ENCODE measurements at places on chromosomes 6 and 20.
A peak's percentile ranks its signal among the peaks of the same experiment; 100 is the strongest.

DNA sequence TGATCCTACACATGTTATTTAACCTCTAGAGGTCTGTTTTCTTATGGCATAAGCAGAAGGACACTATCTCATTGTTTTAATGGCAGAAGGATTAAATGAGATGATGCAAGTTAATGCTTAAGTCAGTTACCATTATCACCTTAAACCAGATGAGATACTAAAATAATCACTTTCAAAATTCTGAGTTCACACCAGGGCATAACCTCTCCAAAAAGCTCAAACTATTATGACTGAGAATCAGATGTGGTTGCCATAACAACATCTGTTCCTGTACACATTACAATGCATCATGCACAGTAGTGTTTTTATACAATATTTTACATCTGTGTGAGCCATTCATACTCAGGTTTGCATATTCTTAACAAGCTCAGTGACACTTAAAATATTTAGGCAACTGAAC is 10.2 kb downstream of the ADNP start:
- peak; percentile 58 for DNase-seq

GRCh38 chr20:36214684-36215256 is 21.5 kb upstream of the AAR2 start:
- peak; percentile 17 for DNase-seq

GRCh38 chr6:124967444-124967843 is 5.2 kb downstream of the RNF217 start:
- DNase-seq, result no peak

GRCh38 chr20:6430381-6430780 is 307.6 kb upstream of the FERMT1 start:
- no peak for DNase-seq

- no peak for DNase-seq
Observed at GRCh38 chr6:14730654-14731053, 515.2 kb upstream of the JARID2 start.

- DNase-seq, result no peak
Observed at GRCh38 chr6:100923481-100924165, 42.5 kb upstream of the ASCC3 start.

DNA sequence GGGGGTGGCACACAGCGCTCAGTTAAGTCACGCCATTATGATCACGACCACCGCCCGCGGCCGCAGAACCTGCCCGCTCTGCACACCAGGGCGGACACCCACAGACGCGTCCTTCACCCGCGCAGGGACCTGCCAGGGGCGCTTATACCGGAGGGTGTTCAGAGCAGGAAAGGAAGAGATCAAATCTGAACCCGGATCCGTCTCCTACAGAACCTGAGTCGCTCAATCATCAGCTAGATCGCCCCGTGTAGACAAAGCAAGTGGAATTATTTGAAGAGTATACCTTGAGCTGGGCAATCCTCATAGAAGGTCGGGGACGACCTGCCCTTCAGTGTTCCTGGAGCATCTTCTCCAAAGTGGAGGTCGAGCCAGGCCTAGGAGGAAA is 14.4 kb upstream of the ZNF217 start:
- DNase-seq, result no peak

DNA sequence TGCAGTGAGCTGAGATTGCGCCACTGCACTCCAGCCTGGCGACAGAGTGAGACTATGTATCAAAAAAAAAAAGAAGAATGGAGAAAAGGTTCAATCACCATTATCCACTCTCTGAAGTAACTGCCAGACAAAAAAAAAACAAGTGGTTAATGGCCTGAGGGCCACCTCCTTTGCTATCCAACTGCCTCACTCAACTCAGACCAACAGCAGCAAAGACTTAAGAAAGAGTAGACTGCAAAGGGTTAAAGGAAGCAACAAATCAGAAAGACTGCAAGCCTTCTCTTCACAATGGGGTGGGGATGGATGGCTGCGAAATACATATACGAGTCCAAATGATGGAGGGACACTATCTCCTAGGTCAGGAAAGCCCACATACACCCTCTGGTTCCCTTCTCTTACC is 3.2 kb downstream of the NFS1 start:
- no peak for DNase-seq

- DNase-seq, result no peak
Observed at GRCh38 chr6:159935633-159936032, 33.2 kb upstream of the IGF2R start.

DNA sequence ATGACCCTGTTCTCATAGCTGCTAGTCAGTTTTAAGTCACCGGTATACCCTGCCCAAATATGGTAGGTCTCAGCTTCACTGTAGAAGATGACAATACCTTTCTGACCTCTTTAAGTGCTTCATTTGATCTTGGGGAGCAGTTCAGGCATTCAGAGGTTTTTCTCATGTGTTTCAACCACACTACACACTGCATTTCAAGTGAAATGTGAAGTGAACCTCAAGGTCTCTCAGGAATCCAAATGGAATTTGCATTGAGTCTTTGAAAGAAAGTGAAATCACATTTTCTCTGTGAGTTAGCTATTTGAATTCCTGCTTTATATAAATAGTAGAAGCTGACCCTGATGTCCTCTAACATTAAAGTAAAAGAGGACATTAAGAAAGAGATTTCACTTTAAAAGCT is 461.6 kb downstream of the ADGRB3 start:
- DNase-seq, result no peak

GRCh38 chr6:107719160-107719559 is 105.0 kb downstream of the SCML4 start:
- DNase-seq, result no peak

GRCh38 chr6:169936355-169936975 is 185.0 kb downstream of the ERMARD start:
- DNase-seq, result no peak

DNA sequence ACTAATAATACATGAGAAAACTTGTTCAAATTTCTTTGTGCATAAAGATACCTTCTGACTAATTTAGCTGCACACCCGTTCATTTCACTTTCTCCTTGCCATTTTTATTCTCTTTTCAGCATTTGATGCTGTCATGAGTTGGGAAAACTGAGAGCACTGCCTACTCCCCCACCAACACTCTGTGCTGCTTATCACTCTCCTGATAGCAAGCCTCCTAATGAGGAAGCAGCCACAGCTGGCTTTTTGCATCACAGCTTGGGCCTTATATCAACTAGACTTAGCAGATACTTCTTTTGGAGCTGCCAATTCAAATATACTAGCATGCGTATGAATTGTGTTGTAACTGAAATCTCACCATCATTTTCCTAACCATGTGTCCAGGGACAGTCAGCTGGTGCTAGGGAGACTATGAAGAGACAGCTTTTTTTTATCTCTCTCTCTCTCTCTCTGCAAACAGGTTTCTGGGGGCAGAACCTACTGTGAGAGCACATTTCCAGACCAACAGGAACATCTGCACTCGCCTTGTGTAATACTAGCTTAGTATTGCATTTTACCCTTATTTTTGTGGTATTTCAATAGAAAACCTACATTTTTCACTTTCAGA is 699.0 kb downstream of the KHDRBS2 start:
- DNase-seq, result no peak

DNA sequence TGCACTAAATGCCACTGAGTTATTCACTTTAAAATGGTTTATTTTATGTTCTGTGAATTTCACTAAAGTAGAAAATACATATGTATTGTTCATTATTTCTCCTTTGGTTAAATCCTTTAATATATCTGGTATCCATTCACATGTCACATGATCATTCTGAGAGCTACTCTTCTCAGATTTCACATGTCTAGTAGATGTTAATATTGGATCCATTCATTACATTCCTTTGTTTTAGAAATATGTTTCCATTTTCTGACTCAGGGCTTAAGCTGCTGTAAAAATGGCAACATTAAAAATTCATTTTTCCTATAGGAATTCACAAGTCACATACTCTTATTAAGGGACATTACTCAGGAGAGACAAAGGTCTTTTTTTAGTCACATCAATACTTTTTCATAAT is 205.4 kb downstream of the ZFAND3 start:
- no peak for DNase-seq

DNA sequence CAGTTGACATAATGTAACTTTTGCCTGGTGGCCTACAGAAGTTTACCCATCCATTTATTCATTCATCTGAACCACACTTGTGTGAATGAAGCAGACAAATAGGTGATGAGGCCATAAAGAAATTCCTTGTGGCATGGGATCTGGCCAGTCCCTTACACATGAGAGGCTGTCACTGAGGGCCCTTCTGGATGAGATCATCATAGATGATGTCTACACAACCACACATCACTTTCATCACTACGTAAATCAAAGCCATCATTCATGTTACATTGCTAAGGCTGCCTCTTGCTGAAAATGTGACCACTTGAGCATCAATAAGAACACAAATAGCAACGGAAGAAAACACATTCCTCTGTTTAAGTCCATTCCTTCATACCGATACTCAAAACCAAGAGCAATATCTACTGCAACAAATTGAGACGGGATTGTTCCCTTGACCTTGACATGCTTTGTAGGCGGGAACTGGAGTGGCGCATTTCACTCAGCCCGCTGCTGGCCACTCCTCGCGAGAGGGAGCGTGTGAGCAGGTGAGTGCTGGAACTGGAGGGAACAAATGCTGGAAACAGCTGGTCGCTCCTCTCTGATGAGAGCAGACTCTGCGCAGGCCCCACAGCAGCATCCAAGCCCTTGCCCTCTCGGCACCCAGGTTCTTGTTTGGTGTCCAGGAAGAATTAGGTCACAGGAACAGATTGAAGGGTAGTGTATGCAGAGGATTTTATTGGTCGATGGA is 49.3 kb downstream of the FAM50B start:
- DNase-seq, result no peak

- peak; percentile 97 for DNase-seq
Observed at GRCh38 chr20:2470423-2471193, at the start of gene SNRPB. SNRPB (minus strand) TSS chr20:2470789; CDS start chr20:2470690, 99 bp downstream.

DNA sequence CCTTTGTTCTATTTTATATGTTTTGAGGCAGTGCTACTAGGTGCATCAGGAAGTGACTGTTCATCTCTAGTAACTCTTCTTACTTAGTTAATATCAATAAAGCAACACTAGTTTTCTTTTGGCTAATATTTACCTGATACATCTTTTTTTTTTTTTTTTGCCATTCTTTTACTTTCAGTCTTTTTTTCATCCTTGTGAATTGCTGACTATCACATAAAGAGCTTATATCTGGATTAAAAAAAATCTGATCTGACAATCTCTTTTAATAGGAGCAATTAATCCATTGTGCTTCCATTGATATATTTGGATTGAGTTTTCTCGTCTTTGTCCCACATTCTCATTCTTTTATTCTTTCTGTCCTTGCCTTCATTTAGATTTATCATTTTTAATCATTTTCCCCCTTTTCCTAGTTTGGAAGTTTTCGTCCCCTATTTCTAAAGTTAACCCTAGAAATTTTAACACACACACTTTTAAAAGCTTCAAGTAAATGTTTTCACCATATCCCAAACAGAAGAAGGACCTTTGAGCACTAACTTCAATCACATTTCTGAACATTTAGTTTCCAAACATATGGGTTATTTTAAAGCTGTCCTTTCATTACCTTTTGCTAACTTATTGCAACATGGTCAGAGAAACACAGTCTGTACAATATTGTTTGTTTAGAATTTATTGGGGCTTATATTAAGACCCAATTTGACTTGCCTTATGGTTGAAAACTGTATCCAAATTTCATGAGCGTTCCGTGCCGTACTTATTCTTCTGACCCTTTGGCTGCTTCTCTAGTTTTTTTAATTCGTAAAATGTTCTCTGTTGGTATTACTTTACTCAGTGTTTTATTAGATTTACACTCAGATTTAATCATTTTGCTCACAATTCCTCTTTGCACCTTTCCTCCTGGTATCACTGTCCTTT is 63.0 kb downstream of the SYCP2L start:
- no peak for DNase-seq

DNA sequence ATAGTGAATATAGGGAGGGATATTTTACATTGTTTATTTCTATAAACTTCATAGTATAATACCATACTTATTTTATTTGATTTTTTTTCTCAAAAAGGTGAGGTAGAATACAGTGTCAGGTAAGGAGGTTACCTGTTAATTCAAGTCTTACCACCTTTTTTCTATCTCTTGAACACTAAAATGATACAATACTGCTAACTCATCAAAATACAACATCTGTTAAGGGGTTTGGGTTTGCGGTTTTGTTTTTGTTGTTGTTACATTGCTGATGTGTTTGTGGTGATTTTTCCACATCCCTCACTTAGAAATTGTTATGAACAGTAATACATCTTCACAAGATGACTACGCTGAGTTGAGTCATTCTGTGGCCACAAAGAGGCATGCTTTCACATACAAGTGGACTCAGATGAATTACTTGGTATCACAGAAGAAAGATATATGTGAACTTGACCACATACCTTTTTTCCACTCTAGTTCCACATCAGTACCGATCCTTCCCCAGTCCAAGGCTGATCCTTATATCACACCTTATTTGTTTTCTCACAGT is 139.4 kb upstream of the ID4 start:
- no peak for DNase-seq

DNA sequence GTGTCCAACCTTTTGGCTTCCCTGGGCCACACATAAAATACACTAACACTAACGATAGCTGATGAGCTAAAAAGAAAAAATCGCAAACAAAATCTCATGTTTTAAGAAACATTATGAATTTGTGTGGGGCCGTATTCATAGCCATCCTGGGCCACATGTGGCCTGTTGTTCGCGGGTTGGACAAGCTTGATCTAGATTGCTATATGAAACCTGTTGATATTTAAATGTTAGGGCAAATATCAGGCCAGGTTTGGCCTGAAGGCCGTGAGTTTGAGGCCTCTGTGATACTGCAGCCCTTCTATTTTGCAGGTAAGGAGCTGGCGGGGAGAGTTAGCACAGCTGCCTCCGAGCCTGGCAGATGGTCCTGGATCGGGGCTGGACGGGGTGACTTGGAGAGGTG is 99.0 kb downstream of the CEBPB start:
- DNase-seq, result no peak

DNA sequence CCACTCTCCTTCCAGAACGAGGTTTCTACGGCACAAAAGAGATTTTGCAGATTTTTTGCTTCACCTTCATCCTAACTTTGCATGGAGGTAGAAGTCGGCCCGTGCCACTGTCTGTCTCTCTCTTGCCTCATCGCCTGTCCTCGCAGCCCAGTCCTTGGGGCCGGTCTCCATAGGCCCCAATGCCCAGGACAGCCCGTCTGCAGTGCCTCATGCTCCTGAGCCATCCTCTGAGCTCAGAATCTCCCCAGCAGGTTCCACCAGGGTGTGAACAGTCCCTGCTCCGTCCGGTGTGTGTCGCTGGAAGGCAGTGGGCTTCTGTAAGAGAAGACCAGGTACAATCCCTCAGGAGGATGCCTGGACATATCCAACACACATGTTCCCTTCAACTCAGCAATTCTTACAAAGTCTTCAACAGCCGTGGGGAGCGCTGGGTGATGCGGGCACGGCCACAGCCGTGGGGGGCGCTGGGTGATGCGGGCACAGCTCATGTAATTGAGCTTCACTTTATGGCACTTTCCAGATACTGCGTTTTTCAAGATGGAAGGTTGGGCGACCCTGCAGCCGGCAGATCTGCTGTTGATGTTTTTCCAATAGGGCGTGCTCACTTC is 231.9 kb downstream of the DLL1 start:
- DNase-seq, result no peak

DNA sequence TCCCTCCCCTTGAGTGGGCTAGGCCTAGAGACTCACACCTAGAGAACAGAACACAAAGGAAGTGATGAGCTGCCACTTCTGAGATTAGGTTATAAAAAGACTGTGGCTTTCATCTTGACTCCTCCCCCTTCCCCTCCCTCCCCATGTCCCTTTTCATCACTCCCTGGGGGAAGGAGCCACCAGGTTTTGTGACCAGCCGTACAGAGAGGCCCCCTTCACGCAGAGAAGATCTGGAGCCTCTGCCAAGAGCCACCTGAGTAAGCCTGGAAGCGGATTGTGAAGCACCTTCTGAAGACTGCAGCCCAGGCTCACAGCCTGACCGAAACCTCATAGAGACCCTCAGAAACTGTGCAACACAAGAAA is 118.4 kb upstream of the NXT1 start:
- DNase-seq, result no peak

Measured in CD4-positive, alpha-beta T cell treated with Interleukin-4 for 4 hours (primary cell).